Ammon's horn (tissue), 1 donor: ENCODE measurements at places on chromosomes 16 and 17.

GRCh38 chr17:59378675-59379074 is 47.2 kb downstream of the YPEL2 start:
- DNase-seq: no peak

- no peak for DNase-seq
Observed at GRCh38 chr16:7315813-7316212, 16.8 kb upstream of the RBFOX1 start.

DNA sequence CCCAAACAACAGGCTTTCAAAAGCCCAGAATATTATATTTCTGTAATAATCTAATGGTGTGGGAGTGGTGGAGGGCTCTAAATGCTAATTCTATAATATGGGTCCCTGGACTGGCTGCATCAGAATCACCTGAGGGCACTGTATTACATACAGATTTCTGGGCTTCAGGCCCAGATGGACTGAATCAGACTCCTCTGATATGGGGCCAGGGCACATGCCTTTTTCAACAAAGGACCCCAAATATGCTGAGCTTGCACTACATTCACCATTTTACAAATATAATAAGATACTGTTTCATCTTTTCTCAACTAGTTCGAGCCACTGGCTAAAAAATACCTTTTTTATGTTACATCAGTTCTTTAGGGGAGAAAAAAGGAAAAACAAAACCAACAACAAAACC is 309.7 kb downstream of the MAP2K6 start:
- DNase-seq: no peak

DNA sequence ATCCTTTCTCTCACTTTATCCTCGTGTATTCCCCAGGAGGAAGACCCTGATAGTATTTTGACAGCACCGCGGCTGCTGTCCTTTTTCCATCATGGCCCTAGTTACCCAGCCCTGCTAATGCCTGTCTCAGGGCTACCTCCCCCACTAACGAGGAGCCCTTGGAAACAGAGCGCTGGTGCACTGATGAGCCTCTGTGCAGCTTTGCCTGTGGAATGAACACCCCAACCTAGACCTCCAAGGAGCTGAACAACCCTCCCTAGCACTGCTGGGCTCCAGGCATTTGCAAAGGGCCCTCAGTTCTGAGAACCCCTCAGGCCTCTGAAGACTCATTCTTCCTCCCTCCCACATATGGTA is 23.3 kb upstream of the CCL1 start:
- no peak for DNase-seq

GRCh38 chr17:40340880-40341807 is 23.4 kb downstream of the GJD3 start:
- DNase-seq: peak; percentile 71

DNA sequence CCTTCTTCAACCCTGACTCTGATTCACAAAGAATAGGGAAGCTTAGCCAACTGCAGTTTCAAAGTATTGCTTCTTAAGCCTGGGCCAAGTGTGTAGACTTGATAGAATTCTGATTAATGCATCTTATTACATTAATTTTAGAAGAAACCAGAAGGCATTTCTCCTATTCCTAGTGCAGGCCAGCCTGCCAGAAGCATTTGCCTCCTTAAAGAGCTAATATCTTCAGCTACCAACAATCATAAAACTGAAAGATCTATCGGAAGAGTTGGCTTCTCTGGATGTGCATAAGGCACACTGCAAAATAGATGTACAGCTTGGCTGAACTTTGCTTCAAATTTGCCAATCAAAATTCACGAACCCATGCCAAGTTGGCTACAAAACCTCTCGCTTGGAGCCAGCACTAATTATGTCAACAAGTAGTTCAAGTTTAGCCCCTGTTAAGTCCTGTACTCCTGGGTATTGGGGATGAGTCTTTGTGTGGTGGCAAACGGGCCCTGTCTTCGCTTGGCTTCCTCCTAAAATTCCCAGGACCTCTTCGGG is 717.8 kb downstream of the WWOX start:
- no peak for DNase-seq

DNA sequence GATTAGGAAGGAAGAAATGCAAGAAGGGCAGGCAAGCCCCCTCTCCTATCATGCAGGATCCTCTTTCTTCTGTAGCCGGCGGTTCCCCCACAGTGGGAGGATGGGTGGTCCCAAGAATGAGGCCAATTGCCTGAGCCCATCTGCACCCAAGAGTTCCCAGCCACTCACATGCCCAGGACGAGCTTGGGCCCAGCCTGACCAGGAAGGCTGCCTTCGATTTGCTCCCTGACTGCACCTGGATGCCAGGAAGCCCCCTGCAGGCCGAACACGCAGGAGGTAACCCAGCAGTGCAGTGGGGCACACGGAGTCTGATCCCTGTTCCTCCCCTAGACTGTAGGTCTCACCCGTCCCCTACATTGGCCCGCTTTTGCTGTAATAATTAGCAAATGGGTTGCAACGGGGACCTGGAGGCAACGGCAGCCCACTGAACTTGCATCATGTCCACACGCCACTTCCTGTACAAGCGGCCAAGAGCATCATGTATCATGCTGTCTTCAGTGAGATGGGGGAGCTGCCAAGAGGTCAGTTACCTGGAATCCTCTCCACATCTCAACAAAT is 67.5 kb downstream of the AMFR start:
- peak; percentile 8 for DNase-seq

DNA sequence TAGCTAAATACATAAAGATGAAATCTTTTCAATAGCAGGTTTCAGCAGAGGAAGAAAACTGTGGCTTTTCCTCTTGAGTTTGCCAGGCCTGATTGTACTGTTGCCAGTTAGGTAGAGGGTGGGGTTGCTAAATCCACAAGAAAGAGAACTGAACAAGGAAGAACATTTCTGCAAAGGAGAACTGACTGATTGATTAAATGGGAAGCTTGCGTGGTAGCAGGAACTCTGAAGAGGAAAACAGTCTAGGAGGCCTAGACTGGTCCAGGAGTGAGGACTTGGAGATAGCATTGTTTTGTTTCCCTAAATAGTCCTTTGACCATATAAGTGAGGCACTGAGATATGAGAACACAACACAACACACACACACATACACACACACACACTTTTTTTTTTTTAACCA is 18.8 kb downstream of the LRRC36 start:
- no peak for DNase-seq

GRCh38 chr17:7435676-7436555 is 681 bp downstream of the TMEM102 start:
- DNase-seq: no peak

GRCh38 chr17:34527136-34527907 is 52.1 kb upstream of the TMEM132E start:
- no peak for DNase-seq

- no peak for DNase-seq
Observed at GRCh38 chr16:28607116-28607623, 2.7 kb downstream of the SULT1A1 start.
